ENCODE measurements at places on chromosomes 2 and 18. TPM values are rescaled to one million over a fixed set of nuclear protein-coding genes. Genes with fewer than 3 reads are reported as not detected.

Gene TNFRSF11A
- total RNA-seq: 4.7 TPM

Gene PLCL1
- total RNA-seq: 3.4 TPM

Gene LCT
- total RNA-seq: 0.09 TPM

Gene NR4A2
- 3.5 TPM for total RNA-seq

Gene QPCT
- 16.6 TPM for total RNA-seq

Gene DCDC2C
- not detected for total RNA-seq

Gene UGT1A10
- total RNA-seq: not detected

Gene AGXT
- not detected for total RNA-seq

Gene PCARE
- 0.23 TPM for total RNA-seq

Gene SLC5A7
- 0.84 TPM for total RNA-seq

Gene GREB1L
- 0.67 TPM for total RNA-seq
